T-cell (primary cell): ENCODE measurements at places on chromosomes 6 and 20. TPM values are rescaled to one million over a fixed set of nuclear protein-coding genes. Genes with fewer than 3 reads are reported as not detected.

Gene DEFB132
- not detected for total RNA-seq

Gene CCN6
- not detected for total RNA-seq

Gene SAMD10
- 16.1 TPM for total RNA-seq

GRCh38 chr20:44851545-44851944 lies 34.0 kb upstream of the YWHAB start:
- no peak for DNase-seq

GRCh38 chr6:156219973-156220372 lies 557.2 kb upstream of the ARID1B start:
- no peak for DNase-seq

DNA sequence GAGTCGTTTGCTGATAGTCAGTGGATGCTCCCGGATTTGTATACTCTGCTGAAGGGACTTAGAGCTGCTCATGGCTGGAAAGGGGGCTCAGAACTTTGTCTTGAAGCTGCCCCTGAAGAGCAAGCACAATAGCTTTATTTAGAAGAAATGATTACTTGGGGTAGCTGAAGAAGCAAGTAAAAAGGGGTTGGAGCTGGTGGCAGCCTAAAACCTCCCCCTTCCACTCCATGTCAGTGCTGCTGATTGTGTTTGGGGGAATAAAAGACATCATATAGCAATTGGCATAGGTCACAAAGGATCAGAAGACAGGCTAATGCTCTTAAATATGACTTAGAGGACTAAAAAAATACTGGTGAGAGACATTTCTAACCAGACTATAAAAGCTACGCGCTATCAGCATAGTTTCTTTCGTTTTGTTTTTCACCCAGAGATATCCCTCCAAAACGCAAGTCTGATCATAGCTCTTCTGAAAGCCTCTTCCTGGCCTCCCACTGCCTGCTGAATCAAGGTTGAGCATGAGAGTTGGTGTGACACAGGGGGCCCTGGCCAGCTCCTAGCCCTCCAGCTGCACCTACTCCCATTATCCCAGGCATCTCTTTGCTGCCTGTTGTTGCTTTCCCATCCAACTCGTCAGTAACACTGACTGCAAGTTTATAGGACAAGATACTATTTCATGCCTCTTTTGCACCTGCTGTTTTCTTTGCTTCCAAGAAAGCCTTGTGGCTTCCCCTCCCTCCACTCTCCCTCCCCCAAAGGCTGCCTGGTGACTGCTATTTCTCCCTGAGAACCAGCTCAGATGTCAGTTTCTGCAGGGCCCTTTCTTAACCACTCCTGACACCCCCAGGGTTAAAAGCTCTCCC lies 33.9 kb upstream of the SGK1 start:
- DNase-seq = no peak

GRCh38 chr20:4267242-4267641 lies 251.9 kb upstream of the RNF24 start:
- no peak for DNase-seq

- no peak for DNase-seq
These were observed 620.9 kb downstream of the PHF3 start for GRCh38 chr6:64256483-64256882.

DNA sequence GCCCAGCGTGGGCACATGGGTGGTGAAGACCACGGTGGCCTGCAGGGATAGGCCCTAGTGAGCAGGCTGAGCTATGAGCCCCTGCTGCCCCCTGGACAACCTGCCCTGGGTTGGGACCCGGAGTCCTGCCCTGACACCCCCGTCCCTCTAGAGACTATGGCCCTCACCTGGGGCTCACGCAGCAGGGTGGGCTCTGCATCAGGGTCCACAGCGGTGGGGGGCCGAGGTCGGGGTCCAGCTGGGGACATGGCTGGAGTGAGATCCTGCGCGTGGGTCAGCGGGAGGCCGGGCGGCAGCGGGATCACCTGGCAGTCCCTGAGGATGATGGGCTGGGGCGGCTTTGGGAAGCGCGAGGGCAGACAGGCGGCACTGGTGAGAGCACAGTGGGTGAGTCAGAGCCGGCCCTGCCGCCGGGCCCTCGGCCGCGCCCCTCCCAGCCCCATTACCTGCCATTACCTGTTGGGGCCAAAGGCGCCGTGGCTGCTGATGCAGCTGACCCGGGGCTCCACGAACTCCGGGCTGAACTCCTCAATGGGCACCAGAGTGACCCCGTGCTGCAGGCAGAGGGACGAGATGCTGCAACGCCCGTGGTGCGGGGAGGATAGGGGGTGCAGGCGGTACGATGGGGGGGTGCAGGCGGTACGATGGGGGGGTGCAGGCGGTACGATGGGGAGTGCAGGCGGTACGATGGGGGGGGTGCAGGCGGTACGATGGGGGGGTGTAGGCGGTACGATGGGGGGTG lies 27.9 kb downstream of the ADRM1 start:
- no peak for DNase-seq

- no peak for DNase-seq
These were observed 674.8 kb upstream of the CITED2 start for GRCh38 chr6:140049251-140049650.

DNA sequence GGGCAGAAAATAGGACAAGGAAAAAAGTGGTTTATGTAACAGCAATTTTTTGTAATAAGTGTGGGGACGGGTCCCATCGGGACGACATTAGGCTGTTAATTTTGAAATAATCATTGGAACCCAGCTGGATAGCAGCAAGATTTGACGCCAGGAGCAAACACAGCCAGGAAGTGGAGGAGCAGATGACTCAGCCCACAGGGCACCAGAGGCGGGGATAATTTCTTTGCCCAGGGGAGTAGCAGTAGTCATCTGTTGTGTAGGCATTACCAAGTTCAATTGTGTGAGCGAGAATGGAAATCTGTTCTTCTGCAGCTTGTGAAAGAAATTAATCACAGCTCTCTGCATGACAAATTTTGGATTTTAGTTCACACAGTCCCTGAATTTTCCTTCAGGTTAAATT lies 22.6 kb upstream of the RIN2 start:
- DNase-seq = no peak
